ENCODE measurements at places on chromosomes 2 and 18. TPM values are rescaled to one million over a fixed set of nuclear protein-coding genes. Genes with fewer than 3 reads are reported as not detected.

The RAPGEF4 gene
- total RNA-seq = 2.5 TPM

The ADD2 gene
- total RNA-seq = 7.3 TPM

The AKAIN1 gene
- not detected for total RNA-seq

The IMPACT gene
- total RNA-seq = 12.3 TPM

The HOXD13 gene
- not detected for total RNA-seq

The GAREM1 gene
- not detected for total RNA-seq

The KCNIP3 gene
- not detected for total RNA-seq

The TMEM37 gene
- total RNA-seq = not detected

The RAD51AP2 gene
- not detected for total RNA-seq

The UGT1A8 gene
- total RNA-seq = not detected

DNA sequence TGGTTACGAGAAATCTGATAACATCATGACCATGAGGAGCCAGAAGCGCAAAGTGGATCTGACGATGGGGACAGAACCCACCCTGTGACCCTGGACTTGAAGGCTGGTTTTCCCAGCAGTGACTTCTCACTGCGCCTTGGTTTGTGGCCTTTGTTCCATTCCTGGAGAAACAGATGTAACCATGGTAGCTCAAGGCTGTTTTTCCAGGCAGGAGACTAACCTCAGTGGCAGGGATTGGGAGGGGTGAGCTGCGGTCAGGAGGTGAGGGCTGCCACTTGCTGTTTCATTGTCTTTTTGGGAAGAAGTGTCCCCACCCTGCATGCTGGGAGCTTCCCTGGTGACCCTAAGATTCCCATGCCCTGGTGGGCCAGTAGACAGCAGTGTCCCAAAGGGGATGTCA, 116.4 kb upstream of the SMAD2 start:
- no peaks in the 10 kb centered on the region for H3K4me1 ChIP-seq
- H3K4me3 ChIP-seq = no peak overlapping the region
- no peak for DNase-seq
- no peak overlapping the region for H3K27ac ChIP-seq
- no peaks in the 10 kb centered on the region for H3K36me3 ChIP-seq

DNA sequence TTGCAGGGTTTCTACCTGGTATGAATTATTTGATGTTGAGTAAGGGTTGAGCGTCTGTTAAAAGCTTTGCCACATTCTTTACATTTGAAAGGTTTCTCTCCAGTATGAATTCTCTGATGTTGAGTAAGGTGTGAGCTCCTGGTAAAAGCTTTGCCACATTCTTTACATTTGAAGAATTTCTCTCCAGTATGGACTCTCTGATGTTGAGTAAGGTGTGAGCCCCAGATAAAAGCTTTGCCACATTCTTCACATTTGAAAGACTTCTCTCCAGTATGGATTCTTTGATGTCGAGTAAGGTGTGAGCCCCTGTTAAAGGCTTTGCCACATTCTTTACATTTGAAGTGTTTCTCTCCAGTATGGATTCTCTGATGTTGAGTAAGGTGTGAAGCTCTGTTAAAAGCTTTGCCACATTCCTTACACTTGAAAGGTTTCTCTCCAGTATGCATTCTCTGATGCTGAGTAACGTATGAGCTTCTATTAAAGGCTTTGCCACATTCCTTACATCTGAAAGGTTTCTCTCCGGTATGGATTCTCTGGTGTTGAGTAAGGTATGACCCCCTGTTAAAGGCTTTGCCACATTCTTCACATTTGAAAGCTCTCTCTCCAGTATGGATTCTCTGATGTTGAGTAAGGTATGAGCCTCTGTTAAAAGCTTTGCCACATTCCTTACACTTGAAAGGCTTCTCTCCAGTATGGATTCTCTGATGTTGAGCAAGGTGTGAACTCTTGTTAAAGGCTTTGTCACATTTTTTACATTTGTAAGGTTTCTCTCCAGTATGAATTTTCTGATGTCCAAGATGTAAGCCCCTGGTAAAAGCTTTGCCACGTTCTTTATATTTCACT, 27.1 kb downstream of the ZNF519 start:
- H3K4me1 ChIP-seq = no peaks in the 10 kb centered on the region
- no peaks in the 10 kb centered on the region for H3K27me3 ChIP-seq

GRCh38 chr2:145404690-145405089, 884.8 kb upstream of the ZEB2 start:
- H3K4me1 ChIP-seq = no peaks in the 10 kb centered on the region
- DNase-seq = no peak
- no peak overlapping the region for H3K4me3 ChIP-seq
- no peaks in the 10 kb centered on the region for H3K27me3 ChIP-seq
- no peak overlapping the region for H3K27ac ChIP-seq

DNA sequence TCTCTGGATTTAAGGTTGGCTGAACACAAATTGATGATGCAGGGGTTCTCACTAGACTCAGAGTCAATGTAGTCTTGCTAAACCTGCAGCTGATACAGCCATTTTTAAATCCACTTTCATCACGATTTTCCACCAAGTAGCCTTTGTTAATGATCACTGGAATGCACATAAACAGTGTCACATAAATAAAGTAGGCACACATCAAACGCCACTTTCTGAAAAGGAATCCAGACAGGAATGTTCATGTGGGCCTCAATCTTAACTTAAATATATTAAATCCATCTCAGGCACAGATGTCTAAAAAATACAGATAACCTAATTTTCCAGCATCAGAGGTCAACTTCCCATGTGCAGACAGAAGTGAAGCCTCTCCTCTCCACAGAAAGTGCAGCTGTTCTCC, 58.3 kb downstream of the LAMA1 start:
- H3K27ac ChIP-seq = no peak overlapping the region
- no peaks in the 10 kb centered on the region for H3K4me1 ChIP-seq

DNA sequence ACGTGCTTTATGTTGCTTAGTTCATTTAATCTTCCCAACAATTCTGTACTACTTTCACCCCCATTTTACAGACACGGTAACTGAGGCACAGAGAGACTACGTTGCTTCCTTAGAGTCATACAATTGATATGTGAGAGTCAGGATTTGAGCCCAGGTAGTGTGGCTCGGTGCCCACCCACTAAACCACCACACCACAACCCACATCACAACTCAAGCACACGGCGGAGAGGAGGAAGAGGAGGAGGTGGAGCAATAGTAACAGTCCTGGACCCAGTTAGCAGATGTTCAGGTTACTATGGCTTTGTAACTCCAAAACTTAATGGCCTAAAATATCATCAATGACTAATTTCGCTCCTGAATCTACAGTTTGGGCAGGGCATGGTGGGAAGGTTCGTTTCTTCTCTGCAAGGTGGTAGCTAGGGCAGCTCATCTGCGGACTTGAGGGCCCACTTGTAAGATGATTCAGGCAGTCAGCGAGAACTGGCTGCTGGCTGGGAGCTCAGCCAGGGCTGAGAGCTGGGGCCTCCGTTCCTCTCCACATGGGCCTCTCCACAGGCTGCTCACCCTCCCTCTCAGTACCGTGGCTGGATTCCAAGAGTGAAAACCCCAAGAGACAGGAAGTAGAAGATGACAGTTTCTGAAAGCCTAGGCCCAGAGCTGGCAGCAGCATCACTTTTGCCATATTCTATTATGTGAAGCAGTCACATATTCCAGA, 167.1 kb downstream of the ZFP36L2 start:
- peak; percentile 61 for DNase-seq

DNA sequence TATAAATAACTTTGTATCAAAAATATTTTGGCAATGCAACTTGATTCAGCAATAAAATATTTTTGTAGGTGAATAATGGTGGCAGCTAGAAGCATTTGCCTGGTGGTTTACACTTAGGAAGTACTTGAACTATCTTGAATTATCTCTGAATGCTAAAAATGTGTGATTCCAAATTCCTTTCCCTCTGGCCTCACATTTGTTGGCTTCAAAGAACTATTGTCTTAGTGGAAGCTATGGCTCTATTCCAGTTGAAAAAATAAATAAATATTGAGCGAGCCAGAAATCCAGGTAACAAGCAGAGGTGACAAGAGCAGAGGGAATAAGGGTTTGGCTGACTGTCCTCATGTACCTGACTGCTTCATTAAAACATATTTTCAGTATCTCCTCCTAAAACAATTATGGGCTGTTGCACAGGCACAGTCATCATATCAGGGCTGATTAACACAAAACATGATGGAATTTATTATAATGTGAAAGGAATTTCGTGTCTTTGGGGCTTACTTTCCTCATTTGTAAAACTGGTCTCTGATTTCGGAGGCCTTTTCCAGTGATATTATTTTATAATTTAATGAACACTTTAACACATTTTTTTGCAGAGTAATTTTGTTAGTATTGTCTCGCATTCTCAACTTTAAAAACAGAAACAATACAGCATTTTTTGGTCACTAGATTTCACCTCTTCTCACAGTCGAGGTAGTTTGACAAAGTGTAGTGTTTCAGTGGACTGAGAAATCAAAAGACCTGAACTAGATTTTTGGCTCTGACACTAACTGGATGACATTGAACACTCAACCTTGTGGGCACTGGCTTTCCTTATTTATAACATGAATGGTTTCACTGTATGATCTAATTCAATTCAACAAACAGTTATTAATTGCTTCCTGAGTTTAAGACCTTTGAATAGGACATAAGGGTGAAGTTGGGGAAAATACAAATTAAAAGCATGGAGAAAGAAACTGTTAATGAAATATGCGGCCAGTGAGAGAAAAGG, 7.8 kb upstream of the CAVIN2 start:
- no peaks in the 10 kb centered on the region for H3K36me3 ChIP-seq
- no peaks in the 10 kb centered on the region for H3K27me3 ChIP-seq
- H3K4me1 ChIP-seq = no peaks in the 10 kb centered on the region
- DNase-seq = no peak

DNA sequence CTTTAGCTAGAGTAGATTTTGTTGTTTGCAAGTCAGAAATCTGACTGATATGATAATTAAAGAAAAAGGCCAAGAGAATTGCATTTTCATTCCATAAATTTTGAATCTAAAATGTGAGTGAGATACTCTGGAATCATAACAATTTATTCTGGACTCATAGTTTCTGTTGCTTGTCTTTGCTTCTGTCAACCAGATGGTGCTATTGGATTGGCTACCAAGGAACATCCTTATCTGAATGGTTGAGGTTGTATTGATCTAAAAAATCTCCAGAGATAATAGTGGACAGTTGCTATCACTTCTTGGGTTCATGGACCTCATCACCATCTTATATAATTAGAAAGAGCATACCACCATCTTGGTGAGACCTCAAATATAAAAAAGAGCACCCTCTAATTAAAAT, 34.0 kb upstream of the CPS1 start:
- no peak for DNase-seq
- H3K27ac ChIP-seq = no peak overlapping the region
- H3K4me1 ChIP-seq = no peaks in the 10 kb centered on the region
- no peak overlapping the region for H3K4me3 ChIP-seq

- H3K36me3 ChIP-seq = no peaks in the 10 kb centered on the region
- DNase-seq = peak; percentile 55
- no peak overlapping the region for H3K27ac ChIP-seq
- no peaks in the 10 kb centered on the region for H3K27me3 ChIP-seq
- peaks cover 7% of the 10 kb centered on the region for H3K4me1 ChIP-seq
These were observed 67.7 kb downstream of the EPAS1 start for GRCh38 chr2:46364797-46365457.

- no peak for DNase-seq
- H3K27ac ChIP-seq = no peak overlapping the region
- no peaks in the 10 kb centered on the region for H3K4me1 ChIP-seq
- no peaks in the 10 kb centered on the region for H3K36me3 ChIP-seq
These were observed 148.0 kb downstream of the LDLRAD4 start for GRCh38 chr18:13366541-13366940.

DNA sequence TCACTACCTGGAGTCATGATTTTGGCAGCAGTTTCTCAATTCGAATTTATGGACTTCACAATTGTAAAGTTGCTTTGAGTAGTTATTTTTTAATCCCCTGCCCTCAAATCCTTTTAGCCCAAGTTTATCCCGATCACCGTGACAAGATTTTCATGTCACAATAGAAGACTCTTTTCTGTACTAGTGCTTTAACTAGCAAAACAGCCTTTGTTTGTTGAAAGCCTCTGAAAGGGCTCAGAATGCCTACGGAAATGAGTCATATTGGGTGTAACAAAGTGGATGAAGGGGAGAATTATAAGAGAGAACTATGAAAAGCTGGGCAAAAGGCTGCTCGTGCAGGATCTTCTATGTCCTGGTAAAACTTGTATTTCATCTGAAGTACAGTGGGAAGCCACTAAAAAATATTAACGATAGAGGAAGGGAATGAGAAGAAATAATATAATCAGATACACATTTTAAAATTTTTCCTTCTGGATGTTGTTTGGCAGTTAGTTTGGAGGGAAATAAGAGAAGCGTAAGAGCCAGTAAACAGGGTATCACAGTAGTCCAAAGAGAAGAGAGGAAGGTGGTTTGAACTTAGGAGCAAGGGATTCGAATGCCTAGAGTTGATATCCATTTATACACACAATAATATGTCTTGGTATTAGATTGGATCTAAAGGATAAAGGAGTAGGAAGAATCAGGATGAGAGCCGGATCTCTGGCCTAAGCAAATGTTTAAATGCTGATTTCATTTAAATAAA, 114.9 kb downstream of the GALNT13 start:
- H3K27ac ChIP-seq = no peak overlapping the region
- no peaks in the 10 kb centered on the region for H3K27me3 ChIP-seq
- H3K4me1 ChIP-seq = no peaks in the 10 kb centered on the region
- no peak for DNase-seq
- no peak overlapping the region for H3K4me3 ChIP-seq

- no peak overlapping the region for H3K27ac ChIP-seq
- H3K4me1 ChIP-seq = no peaks in the 10 kb centered on the region
- no peak for DNase-seq
- no peaks in the 10 kb centered on the region for H3K27me3 ChIP-seq
These were observed 85.5 kb downstream of the TGFA start for GRCh38 chr2:70467831-70468779.

DNA sequence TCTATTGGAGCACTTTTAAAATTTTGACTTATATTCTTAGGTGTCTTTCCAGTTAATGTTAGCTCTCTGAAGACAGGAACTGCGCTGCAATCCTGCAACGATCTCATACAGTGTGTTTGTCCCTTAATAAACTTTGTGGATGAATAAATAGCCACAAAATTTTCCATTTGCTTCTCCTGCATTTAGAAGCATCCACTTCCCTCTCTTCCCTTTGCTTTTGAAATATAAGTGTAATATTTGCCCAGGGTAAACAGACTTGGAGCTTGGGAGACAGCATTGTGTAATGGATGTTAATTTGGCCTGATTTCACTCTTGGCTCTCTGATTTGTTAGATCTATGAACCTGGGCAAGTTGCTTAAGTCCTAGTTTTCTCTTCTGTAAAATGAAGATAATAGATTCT, 58.2 kb upstream of the CD28 start:
- no peak for DNase-seq
- H3K27ac ChIP-seq = no peak overlapping the region
- no peaks in the 10 kb centered on the region for H3K4me1 ChIP-seq
- H3K27me3 ChIP-seq = no peaks in the 10 kb centered on the region
- H3K36me3 ChIP-seq = no peaks in the 10 kb centered on the region

DNA sequence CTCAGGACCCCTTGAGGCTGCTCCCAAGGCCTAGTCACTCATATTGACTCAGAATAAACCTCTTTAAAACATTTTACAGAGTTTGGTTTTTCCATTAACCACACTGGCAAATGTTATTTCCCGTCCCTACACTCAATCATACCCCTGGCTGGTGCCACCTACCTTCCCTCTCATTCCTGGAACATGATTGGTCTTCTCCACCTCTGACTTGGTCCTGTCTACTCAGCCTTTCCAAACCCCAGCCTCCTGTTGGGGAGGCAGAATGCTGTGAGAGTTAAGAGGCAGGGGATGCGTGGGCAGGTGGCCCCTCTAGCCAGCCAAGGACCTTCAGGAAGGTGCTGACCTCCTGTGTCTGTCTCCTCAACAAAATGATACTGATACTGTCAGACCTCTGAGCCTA, 149.3 kb downstream of the CABLES1 start:
- no peak overlapping the region for H3K4me3 ChIP-seq
- H3K27ac ChIP-seq = no peak overlapping the region
- DNase-seq = no peak

All from naive thymus-derived CD4-positive, alpha-beta T cell (primary cell).